Uterine smooth muscle cell (primary cell): ENCODE measurements at places on chromosomes 5 and 9. TPM values are rescaled to one million over a fixed set of nuclear protein-coding genes. Genes with fewer than 3 reads are reported as not detected.

Gene ANGPTL2
- total RNA-seq: 24.1 and 89.6 TPM in 2 replicates

Gene IFNB1
- total RNA-seq: not detected in 2 replicates

Gene CER1
- total RNA-seq: not detected in 2 replicates

Gene TTC1
- 45.9 and 51.5 TPM in 2 replicates for total RNA-seq

Gene ALDH7A1
- 29.9 and 53.7 TPM in 2 replicates for total RNA-seq

Gene HBEGF
- total RNA-seq: 6.0 and 12.4 TPM in 2 replicates
